ENCODE measurements at places on chromosomes 11 and 22.

DNA sequence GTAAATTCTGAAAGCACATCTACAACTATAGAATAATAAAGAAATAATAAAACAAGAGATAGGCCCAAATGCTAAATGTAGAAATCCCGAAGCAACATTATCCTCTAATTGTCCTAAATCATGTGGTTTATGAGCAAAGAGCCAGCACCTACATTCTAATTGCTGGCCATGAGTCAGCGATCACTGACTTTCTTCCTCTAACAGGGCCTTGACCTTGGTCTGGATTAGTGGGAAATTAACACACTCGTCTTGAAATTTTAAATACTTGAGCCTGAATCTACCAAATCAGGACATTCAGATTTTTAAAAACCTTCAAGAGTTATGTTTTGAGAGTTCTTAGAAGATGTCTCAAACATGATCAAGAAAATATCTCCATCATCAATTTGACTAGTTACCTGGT is 727.6 kb downstream of the METTL15 start:
- DNase-seq: no peak

- DNase-seq: no peak
Measured at GRCh38 chr11:113569391-113569790, 94.2 kb upstream of the DRD2 start.

DNA sequence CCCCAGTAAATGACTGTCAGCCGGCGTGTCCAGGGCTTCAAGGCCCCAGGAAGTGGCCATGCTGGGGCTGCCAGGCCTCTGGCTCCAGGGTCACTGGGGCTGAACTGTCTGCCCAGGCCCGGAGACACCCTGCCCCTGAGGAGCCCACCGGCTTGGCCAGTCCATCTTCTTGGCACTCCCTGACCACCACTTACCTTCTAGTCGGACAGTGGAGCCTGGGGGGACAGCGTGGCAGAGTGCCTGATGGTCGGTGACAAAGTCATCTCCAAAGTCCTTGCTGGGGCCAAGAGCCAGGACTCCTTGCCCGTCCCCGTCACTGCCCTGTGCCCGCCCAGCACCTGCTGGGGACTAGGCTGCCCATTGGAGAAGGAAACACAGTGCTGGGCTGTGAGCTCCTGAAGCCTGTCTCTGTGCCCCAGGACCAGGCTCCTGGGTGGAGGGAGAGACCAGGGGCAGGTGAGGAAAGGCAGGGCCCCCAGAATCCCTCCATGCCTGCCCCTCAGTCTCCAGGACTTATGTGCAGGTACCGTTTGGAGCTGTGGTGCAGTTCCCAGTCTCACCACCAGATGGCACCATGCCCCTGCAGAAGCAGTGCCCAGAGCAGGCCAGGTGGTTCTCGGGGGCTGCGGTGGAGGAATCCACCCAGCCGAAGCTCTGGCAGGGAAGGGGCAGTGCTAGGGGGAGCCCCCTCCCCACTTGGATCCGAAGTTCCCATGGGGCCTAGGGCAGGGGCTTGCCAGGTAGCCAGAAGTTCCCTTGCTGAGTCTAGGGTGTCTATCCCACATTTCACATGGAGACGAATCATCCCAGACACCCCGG is 6.0 kb upstream of the CCDC188 start:
- peak; percentile 97 for DNase-seq

DNA sequence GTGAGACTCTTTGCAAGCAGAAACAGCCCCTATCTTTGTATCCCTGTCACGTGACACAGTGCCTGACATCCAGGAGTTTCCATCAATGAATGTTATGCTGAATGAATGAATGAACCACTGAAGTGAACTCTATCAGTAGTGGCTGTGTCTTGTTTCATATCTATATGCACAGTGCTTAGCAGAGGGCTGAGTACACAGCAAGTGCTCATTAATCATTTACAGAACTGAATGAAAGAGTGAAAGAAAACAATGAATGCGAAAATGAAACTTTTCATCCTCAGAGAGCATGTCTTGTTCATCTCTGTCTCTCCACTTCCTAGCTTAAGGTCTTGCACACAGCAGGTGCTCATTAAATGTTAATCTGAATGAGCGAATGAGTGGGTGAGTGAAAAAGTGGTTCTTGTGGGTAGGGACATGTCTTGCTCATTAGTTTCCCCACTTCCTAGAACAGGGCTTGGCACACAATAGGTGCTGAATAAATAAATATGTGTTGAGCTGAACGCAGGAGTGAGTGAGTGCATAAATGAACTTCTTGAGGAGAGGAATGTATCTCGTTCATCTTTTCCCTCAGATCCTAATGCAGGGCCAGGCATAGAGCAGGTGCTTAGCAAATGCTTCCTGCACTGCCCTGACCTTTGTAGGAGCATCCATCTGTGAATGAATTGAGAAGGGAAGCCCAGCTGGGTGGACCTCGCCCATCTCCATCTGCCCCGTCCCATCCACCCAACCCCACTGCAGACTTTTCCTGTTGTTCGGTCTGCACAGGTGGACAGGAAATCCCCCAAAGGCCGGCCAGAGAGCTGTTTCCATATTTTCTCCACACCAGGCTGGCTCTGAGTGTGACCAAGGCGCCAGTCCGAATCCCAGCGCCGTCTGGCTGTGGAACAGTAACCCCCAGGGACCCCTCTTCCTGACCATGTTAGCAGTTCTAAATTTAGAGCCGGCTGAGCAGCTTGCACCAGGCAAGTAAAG is 113.4 kb upstream of the CRYBB3 start:
- no peak for DNase-seq

DNA sequence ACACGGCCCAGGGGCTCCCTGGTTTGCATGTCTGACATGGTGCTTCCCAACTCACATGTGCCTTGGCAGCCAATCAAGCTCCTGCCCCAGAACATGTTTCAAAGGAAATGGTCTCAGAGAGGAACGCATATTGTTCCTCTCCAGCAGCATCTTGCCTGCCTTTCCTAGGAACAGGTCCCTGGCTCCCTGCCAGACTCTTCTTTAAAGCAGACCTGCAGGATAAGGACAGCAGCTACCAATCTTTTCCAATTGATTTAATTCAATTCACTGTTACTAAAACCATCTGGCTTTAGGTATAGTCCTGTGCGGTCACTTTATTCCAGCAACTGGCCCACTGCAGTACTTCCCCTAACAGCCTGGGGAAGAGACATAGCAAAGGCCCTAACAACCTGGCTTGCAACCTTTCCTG is 79.9 kb downstream of the AMBRA1 start:
- DNase-seq: no peak

- DNase-seq: no peak
Measured at GRCh38 chr22:30490399-30490798, 15.1 kb downstream of the SEC14L4 start.

DNA sequence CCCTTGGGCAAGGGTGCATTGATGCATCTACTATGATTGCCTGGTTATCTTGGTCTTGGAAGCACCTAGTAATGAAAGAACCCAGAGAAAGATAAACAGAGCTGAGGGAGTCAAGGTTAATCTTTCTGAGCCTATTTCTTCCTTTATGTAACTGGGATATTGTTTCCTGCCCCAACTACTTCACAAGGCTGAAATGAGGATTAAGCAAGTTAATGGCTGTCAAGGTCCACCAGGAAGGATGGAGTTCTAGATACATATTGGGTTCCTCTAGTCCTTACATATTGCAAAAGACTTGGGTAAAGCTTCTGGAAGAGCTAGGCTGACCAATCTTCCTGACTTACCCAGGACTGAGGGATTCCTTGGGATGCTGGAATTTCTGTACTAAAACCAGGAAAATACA is 589.8 kb downstream of the INSC start:
- DNase-seq: no peak

Measured in memory B cell (primary cell).